ENCODE measurements at places on chromosomes 4 and X.

GRCh38 chrX:39720945-39721344, 376.8 kb downstream of the BCOR start:
- no peak for DNase-seq

- DNase-seq, result peak; percentile 79
Measured at GRCh38 chr4:124053872-124054538, 657.4 kb downstream of the SPRY1 start.

DNA sequence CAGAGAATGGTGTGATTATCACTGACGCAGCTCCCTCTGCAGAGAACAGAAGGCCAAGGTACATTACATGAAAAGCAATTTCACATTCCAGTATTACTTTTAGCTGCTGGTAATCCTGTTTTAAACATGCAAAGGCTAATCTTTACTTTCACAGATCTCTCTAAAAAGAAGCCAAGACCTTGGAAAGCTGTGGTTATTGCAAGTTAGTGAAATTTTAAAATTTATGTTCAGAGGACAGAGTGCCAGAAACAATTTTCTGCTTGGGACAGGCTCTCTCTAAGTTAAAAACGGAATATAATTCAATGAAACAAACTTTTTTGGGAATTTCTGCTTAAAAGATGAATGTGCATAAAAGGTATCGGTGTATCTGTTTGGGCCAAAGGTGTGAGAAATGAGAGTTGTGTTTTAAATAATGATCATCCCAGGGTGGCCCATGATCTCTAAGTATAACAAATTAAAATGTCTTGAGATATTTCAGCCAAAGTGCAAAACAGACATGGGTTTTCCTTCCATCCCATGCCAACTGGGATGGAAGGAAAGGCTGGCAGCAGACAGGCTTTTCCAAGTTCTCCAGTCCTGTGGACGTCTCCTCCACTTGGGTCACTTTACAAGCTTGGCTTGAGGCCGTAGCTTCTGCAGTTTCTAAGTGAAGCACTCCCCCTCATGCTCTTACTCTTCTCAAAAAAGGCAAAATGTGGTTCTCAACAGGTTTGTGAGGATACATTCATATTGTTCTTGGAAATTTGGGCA, 118.0 kb downstream of the DRD5 start:
- no peak for DNase-seq

GRCh38 chr4:14915018-14915417, 87.3 kb upstream of the CPEB2 start:
- DNase-seq, result no peak

DNA sequence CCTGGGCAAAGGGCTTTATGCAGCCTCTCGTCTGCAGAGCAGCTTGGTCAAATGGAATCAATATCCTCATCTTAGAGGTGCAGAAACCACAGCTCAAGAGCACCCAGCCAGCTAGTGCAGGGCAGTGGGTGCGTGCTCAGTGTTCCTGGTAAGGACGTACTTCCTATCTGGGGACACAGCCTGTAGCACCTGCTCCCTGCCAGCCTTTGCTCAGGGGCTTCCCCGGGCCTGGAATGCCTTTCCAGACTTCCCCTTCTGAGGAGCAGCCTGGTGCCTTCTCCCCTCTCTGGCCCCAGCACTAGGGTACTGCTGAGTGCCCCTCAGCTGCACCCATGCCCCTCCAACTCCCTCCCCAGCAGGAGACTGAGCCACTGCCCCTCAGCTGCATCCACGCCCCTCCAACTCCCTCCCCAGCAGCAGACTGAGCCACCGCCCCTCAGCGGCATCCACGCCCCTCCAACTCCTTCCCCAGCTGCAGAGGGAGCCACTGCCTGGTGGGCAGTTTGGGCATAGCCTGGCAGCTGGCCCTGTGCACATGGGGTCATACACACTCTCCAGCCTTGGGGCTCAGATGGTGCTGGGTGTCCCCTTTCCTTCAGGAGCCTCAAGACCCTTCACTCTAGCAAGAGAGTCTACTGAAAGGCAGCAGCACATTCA, 42.2 kb upstream of the AFAP1 start:
- no peak for DNase-seq

DNA sequence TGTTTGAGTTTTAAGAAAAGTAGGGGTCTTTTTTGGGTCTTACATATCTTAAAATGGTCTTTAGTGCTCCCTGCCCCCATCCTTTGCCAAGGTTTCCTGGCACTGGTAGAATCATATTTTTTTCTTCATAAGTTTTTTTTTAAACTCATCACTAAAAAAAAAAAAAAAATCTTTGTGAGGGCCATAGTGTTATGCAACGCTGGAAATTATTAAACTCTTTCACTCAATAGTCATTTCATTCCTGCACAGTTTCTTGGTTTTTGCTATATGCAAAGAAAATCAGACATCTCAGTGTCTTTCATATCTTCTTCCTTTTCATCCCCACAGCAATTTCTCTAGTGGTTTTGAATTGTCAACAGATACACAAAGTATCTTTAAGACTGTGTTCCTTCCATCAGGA, 95.6 kb downstream of the TMA16 start:
- DNase-seq, result no peak

- no peak for DNase-seq
Measured at GRCh38 chr4:158053086-158053485, 119.7 kb downstream of the GASK1B start.

DNA sequence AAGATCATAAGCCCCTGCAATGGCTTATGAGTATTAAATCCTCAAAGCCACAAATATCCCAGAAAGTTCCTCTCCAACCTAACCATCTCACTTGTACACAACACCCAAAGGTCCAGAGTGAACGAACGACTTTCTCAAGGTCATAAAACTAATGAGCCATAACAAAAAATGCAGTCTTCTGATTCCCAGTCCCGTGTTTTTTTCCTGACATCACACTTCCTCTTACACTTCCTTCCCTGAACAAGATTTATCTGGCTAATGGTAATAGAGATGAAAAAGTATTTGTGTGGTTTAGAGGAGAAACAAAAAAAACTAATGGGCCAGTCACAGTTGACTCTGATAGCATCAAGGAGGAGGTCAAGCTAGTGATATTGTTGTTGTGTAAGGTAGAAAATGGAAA, 99.5 kb upstream of the KLHL13 start:
- no peak for DNase-seq

DNA sequence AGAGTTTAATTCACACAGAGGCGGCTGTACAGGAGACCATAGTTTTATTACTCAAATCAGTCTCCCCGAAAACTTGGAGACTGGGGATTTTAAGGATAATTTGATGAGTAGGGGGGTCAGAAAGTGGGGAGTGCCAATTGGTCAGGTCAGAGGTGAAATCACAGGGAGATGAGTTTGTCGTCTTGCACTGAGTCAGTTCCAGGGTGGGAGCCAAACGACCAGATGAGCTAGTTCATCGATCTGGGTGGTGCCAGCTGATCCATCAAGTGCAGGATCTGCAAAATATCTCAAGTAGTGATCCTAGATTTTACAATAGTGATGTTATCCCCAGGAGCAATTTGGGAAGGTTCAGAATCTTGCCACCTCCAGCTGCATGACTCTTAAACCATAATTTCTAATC, 4.0 kb downstream of the ETFDH start:
- DNase-seq, result no peak

GRCh38 chr4:152011469-152011868, 250.7 kb upstream of the GATB start:
- no peak for DNase-seq

- DNase-seq, result peak; percentile 49
Measured at GRCh38 chr4:55553441-55554201, 6.9 kb upstream of the CLOCK start.

- no peak for DNase-seq
Measured at GRCh38 chr4:84455697-84456096, 43.4 kb downstream of the NKX6-1 start.

DNA sequence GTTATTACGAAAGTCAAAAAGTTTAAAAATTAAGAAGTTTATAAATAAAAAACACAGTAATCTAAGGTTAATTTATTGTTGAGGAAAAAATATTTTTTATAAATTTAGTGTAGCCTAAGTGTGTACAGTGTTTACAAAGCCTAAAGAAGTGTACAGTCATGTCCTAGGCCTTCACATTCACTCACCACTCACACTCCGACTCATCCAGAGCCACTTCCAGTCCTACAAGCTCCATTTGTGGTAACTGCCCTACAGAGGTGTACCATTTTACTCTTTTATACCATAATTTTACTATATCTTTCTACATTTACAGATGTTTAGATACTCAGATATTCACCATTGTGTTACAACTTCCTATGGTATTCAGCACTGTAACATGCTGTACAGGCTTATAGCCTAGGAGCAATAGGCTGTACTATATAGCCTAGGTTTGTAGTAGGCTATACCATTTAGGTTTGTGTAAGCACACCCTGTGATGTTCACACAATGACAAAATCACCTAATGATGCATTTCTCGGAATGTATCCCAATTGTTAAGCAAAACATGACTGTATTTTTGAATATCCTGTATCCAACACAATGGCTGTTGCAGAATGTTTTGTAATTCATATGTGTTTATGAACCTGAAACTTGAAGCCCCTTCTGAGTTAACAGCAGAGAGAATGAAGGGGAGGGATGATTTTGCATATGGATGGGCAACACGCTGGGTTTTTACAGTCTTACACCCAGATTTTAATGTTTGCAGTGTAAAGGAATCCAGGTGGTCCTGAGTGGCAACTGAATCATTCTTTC, 3.1 kb downstream of the PPBP start:
- no peak for DNase-seq

GRCh38 chr4:6448476-6449170, 23.8 kb downstream of the PPP2R2C start:
- no peak for DNase-seq

DNA sequence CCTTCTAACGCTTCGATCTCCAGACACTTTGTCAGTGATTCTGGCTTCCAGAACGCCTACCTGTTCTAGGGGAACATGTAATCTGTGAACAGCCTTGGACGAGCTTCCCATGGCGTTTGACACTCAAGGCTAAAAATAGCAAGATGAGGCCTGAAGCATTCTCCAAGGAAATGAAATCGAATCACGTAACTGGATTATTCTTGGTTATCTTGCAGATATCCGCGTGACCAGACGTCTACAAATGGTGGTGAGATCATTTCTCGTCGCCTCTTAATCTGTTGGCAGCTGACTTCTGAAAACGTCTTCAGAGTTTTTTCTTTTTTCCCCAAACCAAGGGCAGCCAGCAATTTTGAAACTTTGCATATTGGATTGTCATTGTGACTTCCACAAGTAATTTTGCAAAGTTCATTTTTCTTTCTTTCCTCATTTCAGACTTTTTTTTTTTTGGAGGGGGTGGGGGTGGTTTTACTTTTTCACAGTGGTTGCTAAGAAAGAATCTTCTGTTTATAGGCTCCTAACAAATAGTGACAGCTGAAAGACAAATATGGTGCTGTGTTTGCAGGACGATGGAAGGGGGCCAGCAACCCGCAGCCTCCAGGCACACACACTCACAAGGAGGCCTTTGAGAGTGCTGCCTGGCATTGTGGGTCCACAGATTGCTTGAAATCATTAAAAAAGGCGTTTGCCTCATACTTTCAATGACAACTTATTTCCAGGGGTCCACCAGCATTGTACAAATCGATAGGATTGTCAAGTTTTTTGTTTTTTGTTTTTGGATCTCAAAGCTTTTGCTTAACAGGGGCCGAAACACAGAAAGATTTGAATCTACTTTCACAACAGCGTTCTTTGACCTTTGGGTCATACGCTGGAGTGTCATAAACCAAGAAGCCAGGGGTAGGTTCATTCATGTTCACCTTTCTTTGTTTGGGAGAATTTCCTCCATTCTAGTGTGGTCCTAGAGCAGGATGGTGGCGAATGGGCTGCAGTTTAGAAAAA, 32.4 kb upstream of the PDLIM3 start:
- peak; percentile 85 for DNase-seq

DNA sequence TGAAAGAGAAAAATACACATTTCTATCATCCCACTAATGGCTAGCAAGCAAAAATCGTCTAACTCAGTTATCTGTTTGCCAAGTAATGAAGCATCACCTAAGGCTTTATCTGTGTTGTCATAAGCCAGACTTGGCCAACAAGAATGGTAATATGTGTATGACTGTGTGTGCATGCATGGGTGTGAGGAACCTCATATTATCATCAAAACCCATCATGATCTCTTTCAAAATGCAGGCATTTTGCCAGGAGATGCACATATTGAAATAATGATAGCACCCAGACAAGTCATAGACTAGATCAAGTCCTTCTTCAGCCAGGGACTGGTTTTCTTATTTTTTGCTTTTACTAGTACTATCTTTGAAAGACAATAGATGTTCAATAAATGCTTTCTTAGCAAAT, 172.5 kb upstream of the FMR1 start:
- no peak for DNase-seq

DNA sequence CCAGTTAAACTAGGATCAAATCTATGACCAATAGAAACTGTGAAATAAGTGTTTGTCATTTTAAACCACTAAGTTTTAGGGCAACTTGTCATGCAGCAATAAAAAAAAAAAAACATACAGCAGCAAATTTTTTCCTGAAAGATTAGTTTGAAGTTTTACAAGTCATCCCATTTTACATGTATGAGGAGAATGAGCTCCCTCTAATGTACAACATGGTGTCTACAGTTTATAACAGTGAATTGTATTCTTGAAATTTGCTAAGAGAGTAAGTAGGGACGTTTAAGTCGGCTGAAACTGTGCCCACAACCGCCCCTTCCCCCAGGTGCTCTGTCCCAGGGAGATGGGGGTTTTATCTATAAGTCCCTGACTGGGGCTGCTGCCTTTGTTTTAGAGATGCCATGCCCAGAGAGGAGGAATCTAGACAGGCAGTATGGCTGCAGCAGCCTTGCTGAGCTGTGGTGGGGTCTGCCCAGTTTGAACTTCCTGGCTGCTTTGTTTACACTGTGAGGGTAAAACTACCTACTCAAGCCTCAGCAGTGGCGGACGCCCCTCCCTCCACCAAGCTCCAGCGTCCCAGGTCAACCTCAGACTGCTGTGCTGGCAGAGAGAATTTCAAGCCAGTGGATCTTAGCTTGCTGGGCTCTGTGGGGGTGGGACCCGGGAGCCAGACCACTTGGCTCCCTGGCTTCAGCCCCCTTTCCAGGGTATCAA, 499.3 kb upstream of the CT83 start:
- no peak for DNase-seq

GRCh38 chrX:54540289-54540688, 10.3 kb downstream of the GNL3L start:
- peak; percentile 68 for DNase-seq

GRCh38 chrX:130714135-130714534, 188.9 kb downstream of the ENOX2 start:
- no peak for DNase-seq

DNA sequence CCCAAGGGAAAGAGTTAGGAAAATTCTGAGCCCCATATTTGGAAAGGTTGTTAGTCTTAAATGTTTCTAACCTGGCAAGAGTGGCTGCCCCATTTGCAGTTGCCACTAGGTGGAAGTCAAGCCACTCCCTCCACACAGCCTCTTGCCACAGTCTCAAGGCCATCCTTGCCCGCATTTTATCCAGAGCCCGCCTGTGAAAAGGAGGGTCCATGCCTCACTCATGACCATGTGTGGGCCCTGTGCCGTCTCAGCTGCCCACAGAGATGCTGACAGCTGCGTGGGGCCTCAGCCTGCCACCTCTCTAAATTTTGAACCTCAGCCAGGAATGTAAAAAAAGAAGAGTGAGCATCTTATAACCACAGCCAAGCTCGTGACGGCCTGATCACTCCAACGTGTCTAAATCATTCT, 201.5 kb upstream of the FAM241A start:
- DNase-seq, result peak; percentile 40

All from fibroblast of lung (primary cell).